ENCODE measurements at places on chromosomes 2 and 18.
A peak's percentile ranks its signal among the peaks of the same experiment; 100 is the strongest.

- no peak for DNase-seq
Observed at GRCh38 chr2:100270381-100271146, 51.7 kb downstream of the LONRF2 start.

DNA sequence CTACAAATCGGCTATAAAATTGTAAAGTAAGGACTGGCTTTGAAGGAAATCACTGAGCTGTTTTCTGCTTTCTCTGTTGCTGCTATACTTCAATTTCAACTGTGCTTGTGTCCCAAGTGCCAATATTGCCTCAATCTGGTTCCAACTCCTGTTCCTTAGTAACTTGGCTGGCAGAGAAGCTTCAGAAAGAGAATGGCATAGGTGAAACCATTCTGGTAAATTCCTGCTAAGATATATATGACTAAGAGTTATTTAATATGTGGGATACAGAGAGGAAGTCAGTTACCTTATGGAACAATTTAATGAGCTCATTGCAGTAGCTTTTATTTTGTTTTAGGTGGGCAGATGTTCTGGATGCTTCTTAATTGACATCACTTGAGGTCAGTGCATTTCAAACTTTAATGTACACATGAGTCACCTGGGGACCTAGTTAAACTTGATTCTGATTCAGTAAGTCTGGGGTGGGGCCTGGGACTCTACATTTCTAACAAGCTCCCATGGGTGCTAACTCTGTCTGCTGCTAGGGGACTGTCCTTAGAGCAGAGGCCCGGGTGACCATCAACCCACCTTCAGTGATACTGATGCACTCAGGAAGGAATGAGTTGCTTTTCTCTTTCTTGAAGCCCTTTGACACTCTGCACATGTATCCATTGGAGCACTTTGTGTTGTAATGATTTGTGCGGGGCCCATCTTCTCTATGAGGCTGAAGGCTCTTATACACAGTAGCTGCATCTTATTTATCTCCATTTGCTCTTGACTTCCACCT lies 47.6 kb downstream of the LIPG start:
- DNase-seq = peak; percentile 27

DNA sequence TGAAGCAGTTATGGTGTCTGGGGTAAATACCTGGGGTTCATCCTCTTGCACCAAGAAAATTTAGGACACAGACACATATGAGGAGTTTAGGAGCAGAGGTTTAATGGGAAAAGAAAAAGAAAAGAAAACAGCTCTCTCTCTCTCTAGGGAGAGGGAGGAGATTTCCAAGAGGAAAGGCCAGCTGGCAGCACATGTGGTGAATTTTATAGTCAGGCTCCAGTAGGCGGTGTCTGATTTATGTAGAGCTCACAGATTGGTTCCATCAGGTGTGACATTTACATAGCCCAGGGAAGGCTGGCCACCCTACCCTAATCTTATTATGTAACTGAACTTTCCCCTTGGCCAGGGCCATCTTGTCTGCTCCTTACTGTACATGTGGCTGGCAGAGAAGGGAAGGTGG lies 297.5 kb upstream of the RGPD4 start:
- DNase-seq = no peak

DNA sequence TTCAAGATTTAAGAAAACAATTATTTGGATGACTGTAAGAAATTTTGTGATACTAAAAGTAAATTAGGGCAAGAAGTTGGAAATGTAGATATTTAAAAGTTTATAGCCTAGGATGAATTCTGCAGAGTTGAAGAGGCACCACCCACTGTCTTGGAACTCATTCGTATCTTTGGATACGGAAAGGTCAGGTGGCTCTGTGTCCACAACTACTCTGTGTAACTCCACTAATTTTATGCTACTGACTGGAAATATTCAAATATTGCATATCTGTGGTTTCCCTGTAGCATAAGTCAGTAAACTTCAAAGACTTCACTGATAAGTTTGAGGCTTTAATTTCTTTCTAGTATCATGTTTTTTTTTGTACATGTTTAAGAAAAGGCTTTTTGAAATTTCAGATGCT lies 156.9 kb upstream of the RPRM start:
- DNase-seq = no peak

GRCh38 chr2:177455187-177455586 lies 62.6 kb downstream of the AGPS start:
- no peak for DNase-seq

Data from H54 (cell line).